ENCODE measurements at places on chromosomes 4 and X.

- no peak for DNase-seq
Measured at GRCh38 chr4:53315300-53315699, 50.6 kb downstream of the SCFD2 start.

DNA sequence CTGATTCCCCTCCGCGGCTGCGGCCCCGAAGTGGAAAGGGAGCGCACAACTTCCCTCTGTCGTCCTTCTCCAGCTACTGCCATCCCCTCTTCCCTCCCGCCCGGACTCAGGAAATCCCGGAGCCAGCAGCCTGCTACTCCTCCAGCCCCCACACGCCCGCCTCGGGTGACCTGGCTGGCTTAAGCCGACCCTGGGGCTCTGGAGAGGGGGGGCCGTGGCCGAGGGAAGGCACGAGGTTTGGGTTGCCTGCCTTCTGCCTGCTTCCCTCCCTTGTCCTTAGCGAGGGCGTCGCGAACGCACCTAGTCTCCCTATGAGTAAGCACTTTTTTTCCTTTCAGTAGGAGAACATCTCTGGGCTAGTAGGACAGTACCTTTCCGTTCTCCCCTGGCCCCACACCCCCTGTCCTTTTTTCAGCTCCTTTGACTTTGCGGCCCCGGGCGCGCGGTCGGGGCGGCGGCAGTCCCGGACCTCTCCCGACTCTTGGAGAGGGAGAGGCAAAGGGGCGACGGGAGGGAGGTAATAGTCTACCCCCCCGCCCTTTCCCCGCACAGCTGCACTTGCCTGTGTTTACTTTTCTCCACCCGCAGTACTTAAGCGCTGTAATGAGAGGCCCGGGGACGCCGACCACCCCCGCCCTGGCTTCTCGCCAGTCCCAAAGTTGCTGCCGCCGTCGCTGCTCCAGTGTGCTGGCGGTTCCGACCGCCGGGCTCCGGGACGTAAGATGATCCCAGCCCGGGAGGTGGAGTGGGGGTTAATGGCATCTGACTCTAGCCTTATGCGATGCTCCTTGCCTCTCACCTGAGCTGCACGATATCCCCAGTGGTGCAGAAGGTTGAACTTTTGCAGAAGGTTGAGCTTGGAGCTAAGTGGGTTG is 868 bp downstream of the PLS3 start:
- DNase-seq, result no peak

GRCh38 chr4:123603165-123603564 is 206.6 kb downstream of the SPRY1 start:
- DNase-seq, result no peak

DNA sequence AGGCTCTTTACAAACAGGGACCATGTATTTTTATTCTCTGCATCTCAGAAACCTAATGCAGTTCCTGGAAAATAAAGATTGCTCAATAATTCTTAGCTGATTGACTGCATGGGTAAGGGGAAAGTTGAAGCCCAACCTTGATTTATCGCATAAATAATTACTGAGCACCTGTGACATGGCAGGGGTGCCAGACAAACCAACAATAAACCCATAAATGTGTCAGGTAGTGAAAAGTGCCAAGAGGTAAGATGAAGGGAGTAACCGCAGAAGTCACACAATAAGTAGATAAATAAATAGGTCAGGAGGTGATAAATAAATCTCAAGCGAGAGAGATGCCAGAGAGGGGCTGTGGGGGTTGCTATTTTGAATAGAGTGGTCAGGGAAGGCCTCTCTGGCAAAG is 20.1 kb upstream of the AP1S2 start:
- no peak for DNase-seq

DNA sequence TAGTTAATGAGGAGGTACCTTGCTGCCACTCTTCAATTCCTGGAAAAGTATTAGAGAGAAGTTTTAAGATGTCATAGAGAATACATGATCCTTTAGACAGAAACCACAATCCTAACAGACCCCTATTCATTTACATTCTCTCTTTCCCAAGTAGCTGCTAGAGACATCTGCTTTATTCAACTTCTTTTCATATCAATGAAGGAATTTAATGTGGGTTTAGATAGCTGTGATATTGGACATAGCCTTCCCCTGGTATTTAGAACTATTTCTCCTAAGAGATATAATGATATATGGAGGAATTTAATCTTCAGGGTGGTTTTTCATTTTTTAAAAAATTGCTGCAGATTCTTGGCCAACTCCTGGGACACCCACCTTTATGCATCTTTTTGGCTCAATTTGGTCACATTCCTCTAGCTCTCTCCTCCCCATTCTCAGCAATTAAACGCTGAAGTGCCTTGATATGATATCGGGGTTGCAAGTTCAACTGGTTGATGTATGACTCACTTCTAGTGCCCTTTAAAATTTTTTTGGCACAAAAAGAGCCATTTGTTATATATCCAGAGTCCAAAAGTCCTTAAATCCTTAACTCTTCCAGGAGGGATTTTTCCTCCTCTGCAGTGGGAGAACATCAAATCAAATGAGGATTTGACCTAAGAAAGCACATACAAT is 57.6 kb downstream of the DOCK11 start:
- no peak for DNase-seq

- no peak for DNase-seq
Measured at GRCh38 chrX:10685923-10686595, 65.7 kb upstream of the MID1 start.

DNA sequence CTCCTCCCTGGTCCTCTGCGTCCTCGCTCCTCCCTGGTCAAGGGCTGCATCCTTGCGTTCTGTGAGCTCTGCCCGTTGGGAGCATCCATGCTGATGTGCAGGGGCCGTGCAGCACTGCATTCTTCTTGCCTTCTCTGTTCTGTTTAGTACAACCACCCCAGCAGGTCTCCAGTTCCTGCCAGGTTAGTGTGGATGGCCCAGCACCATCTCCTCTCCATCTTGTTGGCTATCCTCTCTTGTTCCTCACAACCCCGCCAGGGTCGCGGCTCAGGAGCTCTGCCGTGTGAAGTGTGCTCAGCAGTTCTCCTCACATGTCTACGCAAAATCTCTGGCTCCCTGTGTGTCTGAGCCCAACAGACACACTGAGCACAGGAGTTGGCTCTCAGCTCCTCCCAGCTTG is 10.4 kb upstream of the MAEA start:
- DNase-seq, result no peak

DNA sequence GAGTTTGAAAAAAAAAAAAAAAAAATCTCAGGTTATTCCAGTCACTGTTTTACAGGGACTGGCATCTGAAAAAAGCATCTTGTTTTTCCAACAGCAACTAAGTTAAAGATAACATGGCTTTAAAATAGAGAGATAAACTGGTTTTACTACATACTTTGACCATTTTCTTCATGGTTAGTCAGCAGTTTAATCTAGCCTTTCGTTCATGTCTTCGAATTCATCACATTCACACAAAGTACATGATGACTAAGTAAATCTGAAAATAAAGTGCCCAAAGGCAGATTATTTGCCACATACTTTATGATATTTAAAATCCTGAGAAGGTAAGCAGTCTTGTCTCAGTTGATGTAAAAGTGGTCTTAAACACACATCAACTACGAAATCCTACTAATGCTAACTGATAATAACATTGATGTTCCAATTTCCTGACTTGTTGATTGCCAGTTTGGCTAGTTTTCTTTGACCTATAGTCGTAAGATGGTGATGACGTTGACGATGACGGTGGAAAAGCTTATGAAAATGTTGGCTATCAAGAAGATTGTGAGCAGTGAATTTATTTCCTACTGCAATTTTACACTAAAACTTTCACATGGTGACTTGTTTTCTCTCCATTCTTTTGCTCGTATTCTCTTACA is 540.5 kb upstream of the BOD1L1 start:
- DNase-seq, result no peak

DNA sequence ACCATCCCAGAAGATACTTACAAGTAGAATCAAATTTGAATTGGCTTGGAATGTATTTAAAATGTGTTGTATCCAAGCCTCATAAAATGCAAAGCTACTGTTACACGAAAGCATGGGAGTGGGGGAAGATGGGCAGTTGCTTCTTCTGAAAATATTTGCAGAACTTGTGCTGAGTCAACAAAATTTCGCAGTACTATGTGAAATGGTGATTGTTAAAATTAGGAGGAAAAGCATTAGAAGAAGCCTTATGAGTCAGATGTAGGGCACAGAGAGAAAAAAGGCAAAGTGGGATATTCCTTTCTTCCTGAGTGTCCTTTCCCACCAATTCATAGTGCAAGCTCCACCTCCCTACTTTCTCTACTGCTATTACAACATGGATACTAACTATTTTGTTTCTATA is 332.7 kb downstream of the PRDM5 start:
- no peak for DNase-seq

DNA sequence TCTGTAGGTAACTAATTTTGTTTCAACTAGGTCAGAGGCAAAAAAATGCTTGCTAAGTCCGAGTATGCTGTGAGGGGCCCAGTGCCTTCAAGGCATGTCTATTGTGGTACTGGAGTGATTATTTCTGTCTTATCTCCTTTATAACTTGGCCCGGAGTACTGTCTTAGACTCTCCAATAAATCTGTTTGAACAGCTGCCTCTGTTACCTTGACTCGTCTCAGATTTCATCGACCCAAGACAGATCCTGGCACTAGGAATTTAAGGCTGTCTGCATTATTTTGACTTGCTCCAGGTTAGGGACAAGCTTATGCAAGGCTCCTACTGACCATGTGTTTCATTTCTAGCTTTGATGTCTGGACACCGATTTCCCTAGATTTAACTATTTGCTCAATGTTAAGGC is 41.1 kb upstream of the NKAP start:
- DNase-seq, result no peak

GRCh38 chr4:144410230-144410783 is 235.6 kb upstream of the HHIP start:
- no peak for DNase-seq

GRCh38 chrX:71081330-71082123 is 13.4 kb upstream of the SNX12 start:
- DNase-seq, result no peak

DNA sequence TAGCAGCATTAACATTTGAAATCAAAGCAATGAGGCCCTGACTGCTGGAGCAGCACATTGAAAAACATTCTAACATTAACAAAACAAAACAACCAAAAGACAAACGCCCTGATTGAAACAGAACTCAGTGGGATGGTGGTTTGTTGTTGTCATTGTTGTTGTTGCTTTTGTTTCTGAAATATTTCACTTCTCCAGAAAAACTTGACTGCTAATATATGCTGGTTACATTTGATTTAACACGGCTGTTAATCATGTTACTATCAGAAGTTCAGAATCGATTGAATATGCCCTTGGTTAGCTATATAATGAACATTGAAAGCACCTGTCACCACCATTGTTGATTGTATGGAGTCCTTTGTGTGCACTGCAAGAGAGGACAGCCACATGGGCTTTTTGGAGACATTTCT is 790.4 kb upstream of the GALNTL6 start:
- DNase-seq, result no peak
